HT-29 (cell line): ENCODE measurements at places on chromosomes 3 and 15.

DNA sequence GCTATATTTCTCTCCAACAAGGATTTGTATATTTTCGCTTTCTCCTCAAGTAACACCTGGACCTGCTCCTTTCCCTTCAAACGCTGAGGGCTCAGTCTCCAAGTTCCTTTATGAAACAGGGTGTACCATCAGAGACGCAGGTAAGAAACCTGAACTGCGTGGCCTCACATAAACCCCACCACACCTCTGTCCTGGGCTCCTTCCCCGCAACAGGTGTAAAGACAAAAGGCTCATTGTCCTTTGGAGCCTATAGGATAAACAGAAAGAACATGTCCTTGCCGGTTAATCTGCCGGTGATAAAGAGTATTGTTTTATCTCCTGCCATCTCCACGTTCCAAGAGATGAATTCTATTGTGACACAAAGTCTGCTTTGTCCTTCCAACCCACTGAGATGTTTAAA lies 111.8 kb upstream of the ADAMTS9 start:
- no peak for DNase-seq

DNA sequence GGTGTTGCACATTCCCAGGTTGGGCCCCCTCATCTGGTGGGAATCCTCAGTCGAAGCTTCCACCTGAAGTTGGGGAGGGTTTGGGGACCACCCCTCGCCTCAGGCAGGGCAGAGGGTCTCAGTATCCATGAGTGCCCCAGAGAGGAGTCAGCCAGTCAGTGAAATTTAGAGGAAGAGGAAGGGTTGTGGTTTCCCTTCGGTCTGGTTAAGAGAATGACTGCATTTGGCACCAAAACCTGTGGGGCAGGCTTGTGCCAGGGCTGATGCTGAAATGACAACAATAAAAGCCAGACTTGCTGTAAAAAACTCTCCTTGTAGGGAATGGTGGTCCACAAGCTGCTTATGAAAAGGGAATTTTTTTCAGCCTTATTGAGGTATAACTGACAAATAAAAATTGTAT lies 22.6 kb downstream of the LMCD1 start:
- no peak for DNase-seq

GRCh38 chr3:170560296-170560695 lies 25.6 kb downstream of the SLC7A14 start:
- no peak for DNase-seq

DNA sequence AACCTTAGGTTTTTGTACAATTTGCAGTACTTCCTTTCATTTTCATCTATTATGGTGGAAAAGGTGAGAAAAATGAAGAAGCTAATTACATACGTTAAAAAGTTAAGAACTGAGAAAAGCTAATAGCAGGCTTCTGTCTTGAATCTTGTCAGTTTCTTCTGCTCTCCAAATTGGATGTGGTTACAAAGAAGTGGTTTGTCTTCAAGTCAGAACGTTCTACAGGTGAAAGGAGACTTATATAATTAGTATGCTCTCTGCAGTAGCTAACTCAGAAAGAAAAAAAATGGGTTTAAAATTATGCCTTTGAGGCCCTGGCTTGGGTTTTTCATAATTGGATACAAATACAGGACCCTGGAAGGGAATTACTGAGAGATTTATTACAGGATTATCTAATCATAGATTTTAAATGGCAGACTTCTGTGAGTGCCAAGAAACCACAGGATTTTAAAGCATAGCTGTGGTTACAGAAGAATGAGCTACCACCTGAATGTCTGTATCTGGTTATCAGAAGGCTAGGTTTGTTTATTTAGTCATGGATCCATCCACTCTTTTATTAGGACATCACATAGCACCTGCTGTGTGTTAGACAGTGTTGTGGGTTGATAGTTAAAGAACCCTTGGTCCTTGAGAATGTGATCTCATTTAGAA lies 528.1 kb upstream of the MCTP2 start:
- peak; percentile 10 for DNase-seq

GRCh38 chr15:75061272-75061671 lies 37.9 kb downstream of the PPCDC start:
- DNase-seq = no peak
